Stimulated activated CD8-positive, alpha-beta memory T cell treated with anti-CD3 and anti-CD28 coated beads, Interleukin-4, amount 100 ng/mL, for 48 hours (primary cell): ENCODE measurements at places on chromosomes 5 and 9.

GRCh38 chr5:55594671-55595070, 59.9 kb upstream of the PLPP1 start:
- no peak for DNase-seq

DNA sequence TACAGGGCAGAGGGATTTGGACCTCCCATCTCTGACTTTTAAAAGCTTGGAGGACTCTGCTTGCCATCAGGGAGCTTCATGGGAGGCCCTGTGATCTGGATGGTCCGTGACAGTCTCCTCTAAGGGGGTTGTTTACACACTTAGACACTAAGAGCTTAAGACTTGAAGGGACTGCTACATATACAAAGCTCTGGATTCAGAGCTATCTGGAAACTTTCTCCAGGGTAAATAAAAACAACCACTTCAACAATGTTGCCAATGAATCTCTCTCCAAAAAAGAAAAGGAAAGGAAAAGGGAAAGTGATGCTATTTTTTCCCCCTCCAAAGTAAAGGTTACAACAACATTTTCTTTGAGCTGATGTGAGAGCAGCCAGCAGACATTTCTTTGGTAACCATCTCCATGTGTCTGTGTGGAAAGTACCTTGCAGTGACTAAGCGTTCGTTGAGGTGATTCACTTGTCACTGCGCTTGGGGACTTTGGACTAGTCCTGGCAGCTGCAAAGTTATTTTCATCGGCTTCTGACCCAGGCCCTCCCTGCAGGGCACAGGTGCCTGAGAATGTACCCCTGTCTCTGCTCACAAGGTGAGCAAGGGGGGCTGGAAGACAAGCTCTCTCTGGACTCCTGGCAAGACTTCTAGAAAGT, 262.1 kb upstream of the KLF4 start:
- DNase-seq, result no peak

DNA sequence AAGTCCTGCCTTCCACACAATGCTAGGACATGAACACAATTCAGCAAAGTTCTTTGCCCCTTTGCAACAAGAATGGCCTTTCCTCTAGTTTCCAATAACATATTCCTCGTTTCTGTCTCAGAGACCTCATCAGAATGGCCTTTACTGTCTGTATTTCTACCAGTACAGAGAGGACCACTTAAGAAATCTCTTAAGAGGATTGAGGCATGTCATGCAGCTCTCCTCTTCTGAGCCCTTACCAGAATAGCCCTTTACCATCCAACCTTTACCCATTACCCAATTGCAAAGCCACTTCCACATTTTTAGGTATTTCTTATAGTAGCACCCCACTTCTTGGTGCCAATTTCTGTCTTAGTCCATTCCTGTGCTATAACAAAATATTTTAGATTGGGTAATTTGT, 20.3 kb downstream of the TNPO1 start:
- DNase-seq, result no peak

- no peak for DNase-seq
These were observed 1635.4 kb upstream of the C9orf72 start for GRCh38 chr9:29208670-29209069.
